CD4-positive, alpha-beta T cell treated with Interleukin-6 for 4 hours (primary cell): ENCODE measurements at places on chromosomes 11 and 22.

GRCh38 chr22:42865536-42865935, 8.5 kb upstream of the ARFGAP3 start:
- DNase-seq = no peak

DNA sequence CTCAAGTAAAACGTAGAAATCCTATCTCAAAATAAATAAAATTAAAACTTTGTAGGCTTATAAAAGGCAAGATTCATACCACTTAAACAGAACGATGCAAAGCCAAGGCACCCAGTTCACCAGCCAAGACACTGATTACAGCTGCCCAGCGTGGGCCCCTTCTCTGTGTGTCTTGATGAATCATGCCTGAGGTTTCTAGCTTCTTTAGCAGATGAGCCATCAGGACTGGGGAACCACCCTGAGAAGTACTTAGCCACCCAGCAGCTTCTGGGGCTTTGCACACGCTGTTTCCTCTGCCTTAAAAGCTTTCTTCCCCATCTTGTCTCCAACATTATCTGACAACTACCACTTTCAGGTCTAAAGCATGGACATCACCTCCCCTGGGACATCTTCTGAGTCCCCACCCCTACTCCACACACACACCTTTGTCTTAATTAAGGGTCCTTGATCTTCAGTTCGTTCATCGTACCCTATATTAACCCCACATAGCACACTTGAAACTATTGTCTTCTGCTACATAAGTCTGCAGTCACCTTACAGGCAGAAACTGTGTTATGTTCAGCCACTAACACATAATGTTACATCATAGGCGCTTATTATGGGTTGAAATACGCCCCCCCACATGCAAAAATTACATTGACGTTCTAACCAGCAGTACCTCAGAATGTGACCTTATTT, 8.7 kb upstream of the LAYN start:
- peak; percentile 22 for DNase-seq

GRCh38 chr11:72735495-72736027, 16.6 kb downstream of the ARAP1 start:
- no peak for DNase-seq

GRCh38 chr11:42255906-42256305, 796.5 kb upstream of the LRRC4C start:
- no peak for DNase-seq

- no peak for DNase-seq
Measured at GRCh38 chr11:61334434-61335354, 1.7 kb downstream of the TKFC start.

GRCh38 chr22:44429941-44430587, 68.0 kb downstream of the RTL6 start:
- DNase-seq = no peak

DNA sequence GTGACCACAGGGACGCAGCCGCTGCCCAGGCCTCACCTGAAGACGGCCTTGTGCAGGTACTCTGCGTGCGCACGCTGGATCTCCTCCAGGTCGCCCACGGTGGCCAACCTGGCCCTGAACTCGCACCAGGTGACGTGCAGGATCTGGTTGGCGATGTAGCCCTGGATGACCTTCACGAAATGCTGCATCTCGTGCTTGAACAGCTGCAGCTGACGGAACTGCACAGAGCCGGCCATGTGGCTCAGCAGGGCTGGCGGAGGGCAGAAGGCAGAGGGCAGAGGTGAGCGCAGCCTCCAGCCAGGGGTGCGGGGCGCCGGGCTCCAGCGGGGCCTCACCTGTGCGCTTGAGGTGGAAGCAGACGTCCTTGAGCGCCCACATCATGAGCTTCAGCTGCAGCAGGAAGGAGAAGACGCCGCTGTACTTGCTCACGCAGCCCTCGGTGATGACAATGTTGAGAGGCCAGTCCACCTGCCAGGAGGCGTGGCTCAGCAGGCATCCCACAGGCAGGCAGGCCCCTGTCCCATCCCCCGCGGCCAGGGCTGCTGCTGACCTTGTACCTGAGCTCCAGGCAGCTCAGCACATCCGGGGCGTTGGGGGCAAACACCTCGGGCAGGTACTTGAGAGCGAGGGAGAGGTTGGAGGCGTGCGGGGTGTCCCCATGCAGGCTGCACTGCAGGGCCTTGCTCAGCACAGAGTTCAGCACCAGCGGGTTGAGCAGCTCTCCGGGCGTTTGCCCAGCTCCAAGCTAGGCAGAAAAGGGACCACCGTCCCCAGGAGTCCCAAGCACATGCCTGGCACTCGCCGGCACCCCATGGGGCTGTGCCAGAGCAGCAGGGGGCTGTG, 17.6 kb downstream of the SELENOO start:
- no peak for DNase-seq
